Glomerular endothelial cell (primary cell): ENCODE measurements at places on chromosomes 1 and 21. TPM values are rescaled to one million over a fixed set of nuclear protein-coding genes. Genes with fewer than 3 reads are reported as not detected.

Gene CYP2J2
- total RNA-seq = 0.05 and 0.58 TPM in 2 replicates

- DNase-seq = no peak
These were observed 22.0 kb downstream of the UBIAD1 start for GRCh38 chr1:11294951-11295350.

DNA sequence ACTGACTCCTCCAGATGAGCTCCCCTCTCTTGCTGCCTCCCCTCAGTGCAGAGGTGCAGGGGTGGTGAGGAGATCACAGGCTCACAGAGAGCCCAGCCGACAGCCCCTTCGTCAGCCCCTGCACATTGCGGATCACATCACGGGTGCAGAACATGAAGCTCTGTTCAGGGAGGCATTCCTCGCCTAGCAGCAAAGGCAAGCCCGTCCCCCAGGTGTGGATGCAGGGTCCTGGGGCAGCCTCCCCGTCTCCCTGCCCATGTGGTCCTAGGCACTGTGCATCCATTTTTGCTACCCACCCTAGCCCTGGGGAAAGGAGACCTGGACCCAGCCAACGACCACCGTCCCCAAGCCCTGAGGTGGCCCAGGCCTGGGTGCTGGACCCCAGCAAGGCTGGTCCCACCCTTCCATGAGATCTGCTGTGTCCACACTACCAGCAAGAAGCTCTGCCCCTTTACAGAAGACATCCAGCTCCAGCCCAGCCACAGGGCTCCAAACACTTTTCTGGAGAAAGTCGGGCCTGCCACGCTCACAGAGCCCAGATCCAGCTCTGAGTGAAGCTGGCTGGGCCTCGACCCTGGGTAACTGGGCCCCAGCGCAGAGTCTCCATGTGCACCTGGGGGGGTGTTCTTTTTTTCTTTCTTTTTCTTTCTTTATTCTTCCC lies 248.7 kb downstream of the NPHP4 start:
- DNase-seq = no peak

DNA sequence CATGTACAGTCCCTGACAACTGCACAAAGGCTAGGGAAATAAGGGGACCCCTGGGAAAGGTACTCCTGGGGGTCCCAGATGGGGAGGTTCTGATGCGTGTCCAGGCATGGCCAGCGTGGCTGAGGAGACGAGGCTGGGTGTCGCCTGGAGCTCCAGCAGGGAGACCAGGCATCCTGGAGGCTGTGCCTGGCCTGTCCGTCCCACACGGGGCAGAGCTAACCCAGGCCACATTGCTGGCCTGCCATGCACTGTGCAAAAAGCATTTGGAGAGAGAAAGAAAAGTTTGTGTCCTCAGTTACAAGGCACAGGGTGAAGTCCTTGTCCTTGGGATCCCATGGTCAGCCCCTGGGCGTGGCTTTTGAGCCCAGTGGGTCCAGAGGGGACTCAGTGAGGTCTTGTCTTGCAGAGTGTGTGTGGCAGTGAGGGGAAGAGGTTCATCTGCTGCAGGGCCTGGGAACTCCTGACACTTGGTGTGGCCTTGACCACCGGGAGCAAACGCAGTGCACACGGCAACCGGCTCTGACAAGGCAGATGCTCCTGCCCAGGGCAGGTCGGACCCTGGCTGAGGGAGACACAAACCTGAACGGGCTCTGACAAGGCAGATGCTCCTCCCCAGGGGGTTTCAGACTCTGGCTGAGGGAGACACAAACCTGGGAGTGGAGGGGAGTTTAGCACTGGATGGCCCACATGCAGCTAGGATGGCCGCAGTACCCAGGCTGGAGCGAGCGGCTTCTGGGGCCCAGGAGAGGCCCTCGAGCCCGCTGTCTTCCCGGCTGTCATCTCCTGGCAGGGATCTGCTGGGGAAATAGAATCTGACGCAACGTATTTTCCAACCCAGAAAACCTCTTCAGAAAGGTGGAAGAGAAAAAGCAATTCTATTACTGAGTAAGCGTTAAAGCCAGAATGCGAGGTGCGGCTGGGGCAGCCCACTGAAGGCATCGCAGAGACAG lies 37.3 kb upstream of the COL18A1 start:
- DNase-seq = no peak

DNA sequence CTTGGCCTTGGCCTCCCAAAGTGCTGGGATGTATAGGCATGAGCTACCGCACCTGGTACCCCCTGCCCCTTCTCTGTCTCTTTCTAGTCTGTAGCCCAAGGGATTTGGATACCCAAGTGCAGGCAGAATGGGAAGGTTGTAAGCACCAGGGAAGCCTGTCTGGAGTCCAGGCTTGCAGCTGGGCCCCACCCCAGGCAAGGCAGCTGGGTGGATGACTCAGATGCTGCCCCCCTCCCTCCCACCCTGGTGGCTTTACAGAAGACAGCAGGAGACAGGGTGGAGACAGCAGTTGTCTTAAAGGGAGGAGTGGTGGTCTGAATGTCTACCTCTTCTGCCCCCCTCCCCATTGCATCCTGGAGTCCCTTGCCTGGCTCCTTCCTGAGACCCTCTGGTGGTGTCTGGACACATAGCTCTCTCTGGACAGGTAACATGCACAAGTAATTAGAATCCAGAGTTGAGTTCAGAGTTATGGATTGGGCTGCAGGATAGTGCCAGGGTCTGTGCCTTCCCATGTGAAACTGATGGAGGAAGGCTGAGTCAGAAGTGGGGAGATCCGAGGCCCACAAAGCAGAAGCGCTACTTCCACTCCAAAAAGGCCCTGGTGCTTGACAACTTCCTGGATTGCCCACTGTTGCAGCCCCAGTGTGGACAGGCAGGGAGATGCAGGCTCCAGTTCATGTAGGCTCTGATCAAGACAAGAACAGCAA lies 5.1 kb downstream of the LMNA start:
- no peak for DNase-seq

GRCh38 chr1:212975111-212975918 lies 25.0 kb downstream of the VASH2 start:
- no peak for DNase-seq

GRCh38 chr1:100704473-100704872 lies 15.1 kb upstream of the VCAM1 start:
- DNase-seq = no peak

DNA sequence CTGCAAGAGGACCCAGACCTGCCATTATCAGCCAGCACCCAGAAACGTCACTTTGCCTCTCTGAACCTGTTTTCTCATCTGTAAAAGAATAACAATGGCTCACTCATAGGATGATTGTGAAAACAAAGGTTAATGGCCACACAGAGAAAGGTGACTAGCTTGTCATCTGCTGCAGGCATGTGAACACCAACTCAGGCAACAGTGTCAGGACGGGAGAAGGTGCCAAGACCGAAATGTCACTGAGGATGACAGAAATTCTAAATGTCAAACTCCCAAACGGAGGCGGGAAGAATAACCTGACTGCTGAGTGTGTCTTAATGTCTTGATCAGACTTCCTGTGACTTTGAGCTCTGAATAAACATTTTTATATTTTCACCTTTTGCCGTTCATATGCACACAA lies 10.3 kb downstream of the PADI4 start:
- DNase-seq = no peak
